ENCODE measurements at places on chromosomes 12 and 14. TPM values are rescaled to one million over a fixed set of nuclear protein-coding genes. Genes with fewer than 3 reads are reported as not detected.
A peak's percentile ranks its signal among the peaks of the same experiment; 100 is the strongest.

GARIN6 gene
- not detected for total RNA-seq

GRCh38 chr12:1246637-1247036 is 255.6 kb downstream of the ERC1 start:
- H3K27me3 ChIP-seq = no peaks in the 10 kb centered on the region
- no peaks in the 10 kb centered on the region for H3K36me3 ChIP-seq
- no peak for DNase-seq
- H3K4me1 ChIP-seq = peaks cover 26% of the 10 kb centered on the region
- peak overlapping the region; percentile 5 for H3K27ac ChIP-seq

DNA sequence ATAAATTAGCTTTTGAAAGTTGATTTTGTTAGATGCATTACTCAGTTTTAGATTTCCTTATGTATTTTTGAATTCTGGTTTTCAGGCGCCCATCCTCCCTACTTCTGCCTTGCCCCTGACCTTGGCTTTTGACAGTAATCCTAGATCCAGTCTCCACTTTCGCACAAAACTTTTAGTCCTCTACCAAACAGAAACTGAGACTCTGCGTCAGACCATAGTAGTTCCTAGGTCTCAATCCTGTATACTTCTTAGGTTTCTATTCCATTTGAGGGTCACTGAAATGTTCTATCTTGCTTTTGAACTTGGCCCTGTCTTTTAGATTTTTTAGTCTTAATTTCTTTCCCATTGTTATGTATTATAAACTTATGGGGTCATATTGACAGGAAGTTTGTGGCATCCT is 307.9 kb upstream of the GARIN6 start:
- DNase-seq = no peak
- H3K36me3 ChIP-seq = no peaks in the 10 kb centered on the region

DNA sequence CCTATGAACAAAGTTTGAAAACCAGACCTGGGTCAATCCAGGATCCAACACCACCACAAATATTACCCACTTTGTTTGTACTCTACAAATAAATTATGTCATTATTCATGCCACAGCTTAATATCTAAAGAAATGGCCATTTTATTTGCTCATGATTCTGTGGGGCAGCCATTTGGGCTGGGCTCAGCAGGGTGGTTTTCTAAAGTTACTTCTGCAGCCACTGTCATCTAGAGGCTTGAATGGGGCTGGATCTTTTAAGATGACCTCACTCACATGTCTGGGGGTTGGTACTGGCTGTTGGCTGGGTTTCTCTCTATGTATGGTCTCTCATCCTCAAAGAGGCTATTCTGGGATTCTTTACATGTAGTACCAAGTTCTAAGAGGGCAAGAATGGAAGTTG is 96.2 kb downstream of the VCPKMT start:
- no peaks in the 10 kb centered on the region for H3K36me3 ChIP-seq
- H3K27ac ChIP-seq = no peak overlapping the region
- H3K27me3 ChIP-seq = no peaks in the 10 kb centered on the region
- H3K4me3 ChIP-seq = no peak overlapping the region

PLBD1 gene
- 3.5 TPM for total RNA-seq

DNA sequence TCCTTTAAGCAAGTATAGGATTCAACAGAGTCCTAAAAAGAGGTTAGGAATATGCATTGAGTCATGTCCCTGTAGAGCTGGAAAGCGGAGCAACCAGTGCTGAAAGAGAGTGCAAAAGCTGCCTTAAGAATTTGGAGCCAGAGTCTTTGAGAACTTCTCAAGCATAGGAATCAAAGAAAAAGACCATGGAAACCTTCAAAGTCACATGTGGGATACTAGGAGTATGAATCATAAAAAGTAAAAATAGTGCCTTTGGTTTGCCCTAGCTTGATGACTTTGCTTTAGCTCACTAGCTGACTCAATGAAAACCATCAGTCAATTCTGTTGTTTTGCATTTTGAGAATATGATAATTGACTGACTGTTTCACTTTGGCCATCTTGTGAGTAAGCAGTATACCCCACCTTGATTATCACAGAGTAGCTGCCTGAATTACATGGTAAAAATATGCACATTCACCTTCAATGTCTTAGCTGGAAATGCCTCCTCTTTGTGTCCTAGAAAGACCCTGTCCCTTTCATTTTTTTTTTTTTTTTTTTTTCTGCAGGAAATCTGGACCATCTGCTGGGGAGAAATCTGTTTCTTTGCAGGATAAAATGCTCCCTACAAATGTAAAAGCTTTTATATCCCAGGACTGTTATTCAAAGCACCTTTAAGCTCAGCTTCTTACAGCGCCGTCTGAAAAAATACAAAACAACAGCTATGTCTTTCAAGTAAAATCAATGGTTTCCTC is 248.6 kb upstream of the KRR1 start:
- H3K27me3 ChIP-seq = no peaks in the 10 kb centered on the region
- no peaks in the 10 kb centered on the region for H3K36me3 ChIP-seq
- no peak overlapping the region for H3K27ac ChIP-seq
- H3K4me1 ChIP-seq = peaks cover 20% of the 10 kb centered on the region
